Stimulated activated CD8-positive, alpha-beta memory T cell treated with anti-CD3 and anti-CD28 coated beads, Interleukin-4, amount 100 ng/mL, for 1 hour (primary cell): ENCODE measurements at places on chromosomes 3 and 15.

DNA sequence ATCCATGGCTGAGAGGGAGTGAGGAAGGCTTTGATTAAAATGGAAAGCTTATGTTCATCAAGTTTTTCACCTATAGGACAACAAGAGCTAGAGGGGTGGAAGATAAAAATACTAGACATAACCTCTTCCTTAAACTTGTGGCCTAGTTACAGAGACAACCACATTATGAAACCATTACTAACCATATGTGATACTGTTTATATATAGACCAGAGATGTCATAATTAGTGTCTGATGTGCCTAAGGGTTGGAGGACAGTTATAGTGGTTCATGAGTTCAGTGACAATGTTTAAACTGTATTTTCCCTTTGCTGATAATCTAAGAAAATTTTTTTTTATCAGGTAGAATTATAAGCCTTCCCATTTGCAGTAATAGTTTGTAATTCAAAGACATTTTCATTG lies 23.7 kb downstream of the PHLDB2 start:
- DNase-seq = no peak

- DNase-seq = peak; percentile 50
Measured at GRCh38 chr3:45664578-45664977, 24.6 kb upstream of the SACM1L start.

DNA sequence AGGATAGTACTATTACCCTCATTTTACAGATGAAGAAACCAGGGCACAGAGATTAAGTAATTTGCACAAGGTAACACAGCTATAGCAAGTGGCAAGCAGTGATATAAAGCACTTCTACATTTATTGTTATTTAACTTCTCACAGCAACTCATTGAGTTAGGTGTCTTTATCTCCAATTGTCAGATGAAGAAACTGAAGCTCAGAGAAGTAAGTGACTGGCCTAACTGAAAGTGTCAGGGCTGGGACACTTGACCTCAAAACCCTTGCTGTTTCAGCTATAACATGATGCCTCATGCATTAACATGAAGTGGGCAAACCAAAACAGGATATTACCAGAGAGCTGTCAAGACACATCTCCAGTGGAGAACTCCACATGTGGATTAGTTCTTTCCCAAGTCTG lies 65.8 kb upstream of the LEKR1 start:
- DNase-seq = no peak

DNA sequence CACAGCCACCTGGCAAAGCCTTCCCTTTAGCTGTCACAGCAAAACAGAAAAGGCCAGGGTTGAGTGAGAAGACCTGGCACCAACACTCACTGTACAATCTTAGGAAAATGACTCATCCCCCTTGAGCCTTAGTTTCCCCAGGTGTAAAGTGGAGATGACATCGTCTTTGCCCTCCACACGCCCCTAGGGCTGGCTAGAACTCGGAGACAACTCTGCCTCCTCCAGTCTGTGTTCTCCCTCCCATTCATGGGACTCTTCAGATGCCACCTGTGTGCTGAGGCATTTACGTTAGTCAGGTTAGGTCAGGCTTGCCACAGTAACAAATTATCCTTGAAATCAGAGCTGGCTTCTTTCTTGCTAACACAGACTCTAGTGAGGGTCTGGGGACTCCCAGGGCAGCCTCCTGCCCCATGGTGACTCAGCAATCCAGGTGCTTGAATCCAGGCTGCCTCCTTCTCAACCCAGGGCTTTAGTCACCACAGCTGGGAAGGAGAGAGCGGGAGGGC lies 252.6 kb downstream of the PLCL2 start:
- no peak for DNase-seq

GRCh38 chr3:141262308-141262705 lies 30.7 kb downstream of the PXYLP1 start:
- no peak for DNase-seq

GRCh38 chr3:46538803-46539442 lies 27.2 kb downstream of the LRRC2 start:
- peak; percentile 75 for DNase-seq

DNA sequence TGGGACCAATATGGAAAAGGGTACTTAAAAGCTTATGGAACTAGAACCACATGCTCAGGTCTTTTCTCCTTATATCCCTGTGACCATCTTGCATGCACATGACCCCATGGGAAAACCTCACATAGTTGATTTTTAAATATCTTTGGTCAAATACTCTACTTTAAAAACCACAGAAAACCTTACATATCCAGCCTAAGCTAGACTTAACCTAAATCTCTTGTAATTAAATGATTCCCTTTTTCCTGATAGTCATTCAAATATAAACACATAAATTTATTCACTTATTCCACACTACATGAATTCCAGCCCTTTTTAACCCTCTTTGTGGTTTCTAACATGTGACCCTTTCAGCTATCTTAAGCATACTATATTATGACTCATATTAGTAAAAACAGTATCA lies 46.8 kb downstream of the DNAJC13 start:
- no peak for DNase-seq

- no peak for DNase-seq
Measured at GRCh38 chr15:31169558-31169957, 68.0 kb upstream of the TRPM1 start.

- no peak for DNase-seq
Measured at GRCh38 chr15:39697509-39697908, 85.1 kb downstream of the FSIP1 start.

- no peak for DNase-seq
Measured at GRCh38 chr3:130905551-130905950, 11.7 kb downstream of the ATP2C1 start.

GRCh38 chr15:32952901-32953532 lies 235.2 kb downstream of the GREM1 start:
- no peak for DNase-seq

DNA sequence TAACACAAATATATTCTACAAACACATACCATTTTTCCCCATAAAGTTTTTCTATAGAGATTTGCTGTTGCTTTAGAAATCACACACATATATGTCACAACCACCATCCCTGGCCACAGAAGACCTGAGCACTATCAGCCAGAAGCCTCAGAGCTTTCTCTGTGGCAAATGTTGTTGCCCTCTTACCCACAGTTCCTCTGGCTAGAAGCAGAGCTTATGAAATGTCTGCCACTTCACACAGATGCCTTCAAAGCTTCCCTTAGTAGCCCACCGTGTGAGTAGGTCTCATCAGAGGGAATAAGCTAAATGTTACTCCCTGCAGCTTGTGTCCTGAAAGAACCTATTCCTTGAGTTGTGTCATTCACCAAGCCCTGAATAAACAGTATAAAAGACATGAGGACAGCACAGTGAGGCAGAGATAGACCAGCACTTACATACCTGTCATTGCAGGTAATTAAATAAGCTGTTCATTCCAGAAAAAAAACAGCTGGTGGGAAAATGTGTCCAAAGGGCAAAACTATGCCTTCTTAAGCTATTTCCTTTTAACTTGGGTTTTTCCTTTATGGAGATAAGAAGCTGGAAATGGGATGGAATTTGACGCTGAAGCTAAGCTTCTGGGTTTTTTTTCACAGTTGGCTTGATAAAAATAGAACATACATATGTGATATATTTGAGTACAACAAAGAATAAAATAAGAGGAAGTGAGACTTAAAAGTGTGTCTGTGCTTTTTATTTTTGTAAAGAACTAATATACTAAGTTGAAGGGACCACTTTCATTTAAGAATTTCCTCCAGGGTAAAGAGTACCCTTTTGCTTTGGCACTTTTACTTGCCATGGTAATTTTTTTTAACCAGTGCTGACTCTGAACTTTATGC lies 391.4 kb downstream of the KCNH8 start:
- DNase-seq = no peak

DNA sequence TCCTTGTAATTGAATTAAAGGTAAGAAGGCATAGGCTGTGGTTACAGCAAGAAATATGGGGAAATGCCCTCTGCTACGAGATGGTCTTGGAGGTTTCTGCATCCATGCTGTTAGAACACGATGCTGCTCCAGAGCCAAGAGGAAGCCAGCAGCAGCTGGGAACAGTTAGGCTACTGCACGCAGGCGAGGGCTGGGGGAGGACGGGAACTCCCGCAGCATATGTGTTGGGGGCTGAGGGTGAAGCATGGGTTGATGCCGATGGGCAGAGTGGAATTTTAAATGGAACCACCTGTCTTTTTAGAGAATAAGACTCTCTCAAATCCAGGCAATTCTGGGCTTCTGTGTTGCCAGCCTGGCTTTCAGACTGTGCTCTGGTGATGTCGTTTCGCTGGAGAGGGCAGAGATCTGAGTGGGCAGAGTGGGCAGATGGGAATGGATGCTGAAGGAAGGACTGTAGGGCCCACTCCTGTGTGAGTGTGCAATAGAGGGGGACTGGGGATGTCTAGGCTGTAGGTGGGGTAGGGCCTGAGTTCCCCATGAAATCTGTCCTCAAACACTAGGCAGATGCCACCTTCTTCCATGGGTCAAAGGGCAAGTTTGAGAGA lies 417.0 kb upstream of the TPM1 start:
- DNase-seq = no peak
